ENCODE measurements at places on chromosomes 1 and 21.

DNA sequence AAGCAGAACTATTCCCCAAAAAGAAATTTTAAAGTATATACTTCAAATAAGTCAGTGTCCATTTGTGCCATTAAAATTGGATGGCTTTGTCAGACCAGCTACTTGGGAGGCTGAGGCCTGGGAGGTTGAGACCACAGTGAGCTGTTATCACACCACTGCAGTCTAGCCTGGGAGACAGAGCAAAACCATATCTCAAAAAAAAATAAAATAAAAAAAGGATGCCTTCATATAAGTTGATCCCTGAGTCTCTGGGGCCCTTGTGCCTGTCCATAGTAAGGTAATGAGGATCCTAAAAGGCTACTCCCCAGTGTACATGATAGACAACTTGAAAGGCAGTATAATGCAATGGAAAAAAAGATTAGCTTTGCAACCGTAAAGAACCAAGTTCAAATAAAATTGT is 81.2 kb upstream of the BARHL2 start:
- DNase-seq, result no peak

DNA sequence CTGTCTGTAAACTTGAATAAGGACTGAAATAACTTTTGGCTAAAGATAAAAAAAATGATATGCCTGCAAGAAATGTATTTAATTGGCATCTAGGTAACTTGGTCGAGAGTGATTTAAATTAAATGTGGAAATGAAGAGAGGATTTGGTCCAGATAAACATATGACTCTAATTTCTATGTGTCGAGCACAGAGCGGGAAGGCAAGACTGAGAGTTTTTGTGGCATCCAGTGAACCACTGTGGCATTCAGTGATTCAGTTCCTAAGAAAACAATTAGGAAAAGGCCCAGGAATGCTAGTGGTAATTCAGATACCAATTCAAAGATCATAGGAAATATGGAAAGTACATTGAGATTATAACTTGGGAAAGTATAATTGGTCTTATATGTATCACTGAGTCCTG is 39.6 kb downstream of the PDE4B start:
- DNase-seq, result no peak

DNA sequence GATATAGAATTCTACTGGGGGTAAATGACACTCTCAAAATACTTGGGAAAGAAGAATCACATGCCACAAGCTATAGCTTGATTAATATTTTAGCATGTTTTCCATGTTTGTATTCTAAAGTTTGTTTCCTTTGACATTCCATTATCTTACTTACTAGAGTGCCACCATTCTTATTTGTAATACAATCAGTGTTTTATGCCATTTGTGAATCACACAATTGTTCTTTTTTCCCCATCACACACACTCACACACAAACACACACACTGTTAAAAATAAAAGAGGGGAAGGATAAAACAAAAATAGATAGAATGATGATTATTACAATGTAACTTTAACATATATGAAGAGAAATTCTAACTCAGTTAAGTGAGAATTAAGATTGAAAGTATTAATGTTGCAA is 16.0 kb upstream of the TEKT2 start:
- no peak for DNase-seq

DNA sequence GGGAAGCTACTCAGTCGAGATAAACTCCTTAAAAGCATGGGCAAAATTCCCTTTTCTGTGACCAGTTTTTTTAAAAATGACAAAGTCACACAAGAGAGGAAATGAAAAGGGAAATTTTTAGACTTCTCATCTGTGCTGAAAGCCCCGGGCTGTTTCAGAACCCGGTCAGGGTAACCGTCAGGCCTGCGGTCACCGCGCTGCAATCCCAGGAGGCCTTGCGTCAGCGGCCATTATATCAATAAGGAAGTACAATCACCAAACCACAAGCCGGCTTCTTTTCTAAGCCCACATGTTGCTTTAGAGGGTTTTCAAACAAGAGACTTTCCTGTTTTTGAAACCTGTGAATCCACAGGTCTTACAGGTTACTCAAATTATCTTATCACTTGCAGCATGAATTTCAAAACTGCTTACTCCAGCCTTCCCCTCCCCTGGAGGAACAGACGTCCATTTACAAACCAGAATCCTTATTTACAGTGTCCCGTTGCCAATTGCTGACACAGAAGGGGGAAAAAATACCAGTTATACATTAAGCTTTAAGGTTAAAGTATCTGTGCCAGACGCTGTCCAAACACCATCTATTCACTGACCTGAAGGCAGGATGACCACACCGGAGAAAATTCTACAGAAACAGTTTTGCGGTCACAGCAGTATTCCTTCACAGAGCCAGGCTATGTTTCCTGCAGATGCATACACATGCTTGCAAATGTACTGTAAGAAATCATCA is 165.3 kb downstream of the TOMM20 start:
- peak; percentile 71 for DNase-seq

DNA sequence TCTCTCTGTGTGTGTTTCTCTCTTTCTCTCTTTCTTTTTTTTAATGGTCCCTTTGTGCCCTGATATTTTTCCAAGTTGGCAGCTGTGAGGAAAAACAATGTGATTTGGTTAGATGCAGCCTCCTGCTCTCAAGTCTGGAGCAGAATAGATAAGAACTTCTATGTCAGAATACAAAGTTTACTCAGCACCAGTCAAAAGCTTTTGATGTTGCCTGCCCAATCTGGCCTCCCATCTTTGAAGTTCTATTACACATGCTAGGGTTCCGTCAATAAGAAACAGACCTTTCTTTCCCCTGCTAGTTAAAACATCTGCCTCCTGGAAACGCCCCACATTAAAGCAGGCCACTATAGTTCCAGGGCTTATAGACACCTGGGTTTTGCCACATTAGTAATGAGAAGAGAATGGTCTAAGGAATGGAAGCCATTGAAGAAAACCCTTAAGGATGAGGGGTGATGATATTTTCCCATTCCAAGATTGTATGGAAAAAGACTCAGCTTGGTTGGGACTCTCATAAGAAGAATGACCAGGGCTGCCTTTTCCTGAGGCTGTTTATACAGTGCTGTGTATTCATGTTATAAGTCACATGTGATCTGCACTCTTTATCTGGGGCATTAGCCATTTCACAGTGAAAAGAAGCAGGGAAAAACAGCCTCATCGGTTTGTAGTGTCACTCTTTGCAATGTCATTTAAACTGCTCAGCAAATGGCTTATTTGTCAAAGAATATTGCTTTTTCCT is 414.7 kb upstream of the PROX1 start:
- no peak for DNase-seq

DNA sequence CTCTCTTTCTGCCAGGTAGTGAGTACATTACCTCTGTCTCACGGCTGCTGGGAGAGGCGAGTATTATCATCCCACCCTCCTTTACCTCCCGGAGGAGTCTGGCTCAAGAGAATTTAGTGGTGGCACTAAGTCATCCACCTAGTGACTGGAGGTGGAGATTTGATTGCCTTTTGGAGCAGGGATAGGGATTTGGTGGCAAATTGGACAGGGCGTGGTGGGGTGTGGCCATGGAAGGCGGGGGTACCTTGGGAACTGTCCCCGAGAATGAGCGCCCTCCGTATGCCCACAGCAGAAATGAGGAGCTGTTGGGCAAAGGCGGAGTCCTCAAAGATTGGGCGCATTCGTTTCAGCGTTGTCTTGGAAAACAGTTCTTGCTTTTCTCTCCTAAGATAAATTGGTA is 32.1 kb upstream of the HMGN1 start:
- no peak for DNase-seq

- no peak for DNase-seq
These were observed 429.6 kb upstream of the LRRC7 start for GRCh38 chr1:69138172-69138571.

- DNase-seq, result no peak
These were observed 2.4 kb upstream of the ELAPOR1 start for GRCh38 chr1:109111386-109112055.

GRCh38 chr1:42852608-42852980 is 6.2 kb downstream of the ZNF691 start:
- no peak for DNase-seq

DNA sequence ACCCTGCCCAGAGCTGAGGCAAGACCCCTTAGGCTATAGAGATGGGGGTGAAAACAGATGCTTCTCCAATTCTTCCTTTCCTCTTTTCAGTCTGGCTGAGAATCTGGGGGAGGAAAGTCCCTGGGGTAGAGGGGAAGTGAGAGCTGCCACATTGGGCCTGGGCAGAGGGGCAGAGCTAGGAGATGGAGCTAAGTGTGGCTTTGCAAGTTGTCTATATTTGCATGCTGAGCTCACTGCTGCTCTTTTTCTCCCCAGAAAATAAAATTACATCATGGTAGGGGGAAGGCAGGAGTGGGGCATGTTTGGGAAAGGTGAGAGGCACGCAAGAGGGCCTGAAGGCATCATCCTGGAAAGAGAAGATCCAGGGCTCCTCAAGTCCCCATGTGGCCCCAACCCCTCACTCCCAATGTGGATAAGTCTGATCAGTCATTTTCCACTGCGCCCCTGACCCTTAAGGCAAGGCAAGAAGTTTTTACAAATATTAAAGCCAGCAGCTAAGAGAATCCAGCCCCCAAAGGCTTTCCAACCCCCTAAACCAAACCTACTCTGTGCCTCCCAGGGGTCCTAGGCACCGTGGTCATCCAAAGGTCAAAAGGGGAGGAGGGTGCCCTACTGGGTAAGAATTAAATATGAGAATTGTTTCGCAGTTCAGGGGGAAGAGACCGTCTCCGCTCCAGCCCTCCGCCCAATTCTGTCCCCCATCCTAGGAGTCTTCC is 500 bp upstream of the PEA15 start:
- no peak for DNase-seq

GRCh38 chr1:33236498-33236897 is 19.8 kb upstream of the ZNF362 start:
- no peak for DNase-seq

DNA sequence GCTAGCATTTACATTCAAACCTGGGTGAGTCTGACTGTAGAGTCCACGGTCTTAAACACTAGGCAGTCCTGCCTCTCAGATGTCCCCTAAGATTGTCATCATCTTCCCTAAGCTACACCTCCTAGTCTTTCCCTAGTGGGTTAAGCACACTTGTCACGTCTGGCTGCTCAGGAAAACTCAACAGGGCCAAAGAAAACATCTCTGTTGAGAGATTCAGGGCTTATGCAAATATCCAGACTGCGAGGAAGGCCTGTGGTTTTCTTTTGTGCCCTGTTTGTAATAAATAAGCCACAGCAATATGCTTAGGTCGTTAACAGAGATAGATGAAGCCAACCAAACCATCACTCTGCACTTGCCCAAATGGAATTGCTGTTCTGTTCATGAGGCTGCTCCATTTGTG is 472.6 kb upstream of the DEPDC1 start:
- DNase-seq, result no peak

- DNase-seq, result no peak
These were observed 60.1 kb upstream of the SMYD2 start for GRCh38 chr1:214220891-214221290.

DNA sequence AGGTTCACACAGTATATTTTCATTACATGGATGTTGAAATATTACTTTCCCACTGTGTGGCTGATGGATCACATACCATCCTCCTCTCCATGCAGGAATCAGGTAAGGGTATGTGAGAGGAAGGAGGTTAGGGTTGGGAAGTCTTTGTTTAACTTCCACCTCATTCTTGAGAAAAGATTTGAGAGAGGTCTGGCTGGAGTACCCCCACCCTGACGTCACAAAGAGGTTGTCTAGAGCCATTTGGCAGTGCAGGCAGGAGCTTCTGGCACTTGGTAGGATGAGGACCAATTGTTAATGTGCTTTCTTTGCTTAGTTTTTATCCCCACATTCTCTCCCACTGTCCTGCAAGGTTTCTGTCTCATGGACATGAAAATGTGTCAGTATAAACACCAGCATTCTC is 356.6 kb downstream of the DSCAM start:
- DNase-seq, result no peak

DNA sequence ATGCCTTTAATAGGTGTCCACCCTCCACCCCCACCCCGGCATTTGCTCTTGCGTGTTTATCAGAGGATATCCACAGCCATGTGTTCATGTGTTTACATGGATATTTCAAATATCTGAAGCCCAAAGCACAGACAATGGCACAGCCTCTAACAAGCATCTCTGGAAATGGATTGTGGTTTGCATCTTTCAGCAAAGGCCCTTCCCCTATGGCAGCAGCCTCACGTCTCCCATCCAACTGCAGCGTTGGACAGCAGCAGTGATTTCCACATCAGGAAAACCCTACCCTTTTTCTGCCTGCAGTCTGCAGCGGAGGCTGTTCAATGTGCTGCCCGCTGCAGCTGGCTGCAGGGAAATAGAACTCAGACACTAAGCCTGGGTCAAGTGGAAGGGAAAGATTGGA is 1.6 kb downstream of the RASSF5 start:
- DNase-seq, result no peak

GRCh38 chr1:169003864-169004516 is 102.5 kb upstream of the ATP1B1 start:
- no peak for DNase-seq

DNA sequence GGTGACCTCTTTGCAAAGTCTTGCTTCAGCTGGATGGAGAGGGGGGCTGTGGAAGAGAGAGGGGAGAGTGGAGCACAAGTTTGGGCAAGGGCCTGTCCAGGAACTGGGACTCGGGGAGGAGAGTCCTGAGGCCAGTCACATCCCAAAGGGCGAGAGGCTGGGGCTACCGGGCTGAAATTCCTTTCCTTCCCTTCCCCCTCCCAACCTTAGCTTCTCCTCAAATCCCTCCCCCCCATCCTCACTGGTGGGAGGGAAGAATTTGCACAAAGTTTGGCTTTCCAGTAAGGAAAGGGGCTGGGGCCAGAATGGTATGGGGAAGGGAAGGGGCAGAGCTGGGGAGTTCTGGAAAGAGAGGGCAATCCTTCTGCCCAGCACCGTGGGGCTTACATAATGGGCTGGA is 854 bp downstream of the CNTN2 start:
- no peak for DNase-seq

DNA sequence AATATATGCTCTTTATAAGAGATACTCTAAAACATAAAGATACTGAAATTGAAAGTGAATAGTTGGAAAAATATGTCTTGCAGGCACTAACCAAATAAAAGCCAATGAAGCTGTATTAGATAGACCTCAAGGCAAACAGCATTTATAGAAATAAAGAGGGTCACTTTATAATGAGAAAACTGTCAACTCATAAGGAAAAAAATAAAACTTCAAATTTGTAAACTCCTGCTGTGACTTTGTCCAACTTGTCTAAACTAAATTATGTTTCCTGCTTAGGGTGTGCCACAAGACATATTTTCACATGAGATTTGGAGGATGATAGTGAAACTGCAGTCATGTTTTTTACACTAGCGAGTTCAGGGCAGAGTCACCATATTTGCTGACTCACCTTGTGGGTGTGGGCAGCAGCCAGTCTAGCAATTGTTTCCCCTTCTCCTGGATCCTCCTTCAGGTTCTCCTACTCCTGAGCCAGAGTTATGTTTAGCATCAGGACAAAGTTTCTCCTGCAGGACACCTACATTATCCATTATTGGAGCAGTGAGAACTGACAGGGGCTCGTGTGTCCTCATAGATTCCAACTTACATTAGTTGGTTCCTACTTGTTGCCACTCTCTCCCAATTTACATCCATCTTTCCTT is 43.8 kb downstream of the CD53 start:
- DNase-seq, result no peak

DNA sequence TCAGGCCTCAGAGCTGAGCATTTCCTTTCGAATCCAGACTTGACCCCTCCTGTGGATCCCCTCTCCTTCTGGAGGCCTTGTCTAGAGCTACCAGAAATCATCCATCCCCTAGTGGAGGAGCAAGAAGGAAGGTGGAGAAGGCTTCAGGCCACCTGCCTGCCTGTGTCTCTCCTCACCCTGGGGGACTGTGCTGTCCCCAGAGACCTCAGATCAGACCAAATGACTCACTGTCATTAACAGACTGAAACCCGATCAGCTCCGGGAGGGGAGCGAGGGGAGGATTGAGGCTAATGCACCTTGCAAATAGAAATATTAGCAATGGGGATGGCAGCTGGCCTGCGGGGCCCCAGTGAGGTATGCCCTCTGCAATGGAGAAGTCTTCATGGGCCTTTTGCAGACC is 2.1 kb downstream of the MYBPH start:
- no peak for DNase-seq

- no peak for DNase-seq
These were observed 4.4 kb downstream of the SLC19A1 start for GRCh38 chr21:45537746-45538291.

Data from CD4-positive, alpha-beta T cell (primary cell).